Activated CD8-positive, alpha-beta T cell treated with anti-CD3 and anti-CD28 coated beads for 36 hours (primary cell): ENCODE measurements at places on chromosomes 3 and 15. TPM values are rescaled to one million over a fixed set of nuclear protein-coding genes. Genes with fewer than 3 reads are reported as not detected.

DNA sequence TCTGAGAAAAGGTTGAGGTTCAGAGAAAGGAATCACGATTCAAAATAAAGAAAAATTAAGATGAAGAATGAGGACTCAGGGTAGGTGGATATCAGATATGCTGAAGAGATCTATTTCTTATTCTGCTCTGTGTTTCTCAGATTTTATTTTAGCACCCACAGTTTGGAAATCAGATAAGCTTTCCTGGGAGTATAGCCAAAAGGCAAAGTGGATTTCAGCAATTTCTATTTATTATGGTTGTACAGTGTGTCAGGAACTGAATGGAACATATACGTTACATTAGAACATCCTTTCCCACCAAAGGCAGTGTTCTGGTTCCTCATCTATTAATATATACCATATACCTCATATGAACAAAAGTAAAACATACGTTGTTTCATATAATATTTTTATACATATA lies 18.9 kb downstream of the PEX5L start:
- no peaks in the 10 kb centered on the region for H3K36me3 ChIP-seq
- no peaks in the 10 kb centered on the region for H3K4me1 ChIP-seq
- no peak for DNase-seq
- H3K4me3 ChIP-seq, result no peak overlapping the region
- H3K27ac ChIP-seq, result no peak overlapping the region

ATP6V1A gene
- total RNA-seq, result 40.7 TPM

GRCh38 chr3:59424268-59425010 lies 374.6 kb upstream of the CFAP20DC start:
- H3K36me3 ChIP-seq, result no peaks in the 10 kb centered on the region
- DNase-seq, result peak; percentile 46
- H3K27ac ChIP-seq, result peak overlapping the region; percentile 0
- peaks cover 63% of the 10 kb centered on the region for H3K4me1 ChIP-seq
- no peaks in the 10 kb centered on the region for H3K27me3 ChIP-seq

MST1R gene
- total RNA-seq, result 1.1 TPM

CDHR4 gene
- total RNA-seq, result not detected

DNA sequence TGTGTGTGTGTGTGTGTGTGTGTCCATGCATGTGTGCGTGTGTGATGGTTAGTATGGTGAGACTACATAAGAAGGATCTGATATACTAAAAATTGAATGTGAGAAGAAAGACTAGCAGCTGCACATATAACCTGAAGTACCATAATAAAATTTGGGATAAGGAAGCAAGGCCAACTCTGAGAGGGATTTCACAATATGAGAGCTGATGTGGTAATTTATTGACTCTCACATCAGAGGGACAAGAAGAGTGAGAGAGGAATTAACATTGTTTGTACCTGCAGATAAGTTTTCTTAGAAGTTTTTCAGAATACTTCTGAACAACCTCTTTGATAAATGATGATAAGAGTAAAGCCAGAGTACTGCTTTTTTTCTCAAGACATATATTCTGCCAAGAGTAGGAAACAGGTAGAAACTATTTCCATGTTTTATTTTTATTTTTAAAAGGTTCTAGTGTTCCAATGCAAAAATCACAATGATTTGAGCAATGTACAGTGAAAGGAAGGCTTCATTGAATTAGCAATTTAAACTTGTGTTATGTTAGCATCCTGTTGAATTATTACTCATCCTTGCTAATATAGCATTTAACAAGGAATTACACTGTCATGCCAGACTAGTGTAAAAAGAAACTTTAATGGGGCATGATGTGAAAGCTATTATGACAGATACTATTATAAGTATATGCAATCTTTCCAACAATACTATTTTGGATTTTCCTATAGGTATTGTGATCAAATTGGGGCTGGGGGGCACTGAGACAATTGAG lies 415.5 kb upstream of the ARPP21 start:
- no peak for DNase-seq
- no peak overlapping the region for H3K27ac ChIP-seq
- H3K4me3 ChIP-seq, result no peak overlapping the region
- no peaks in the 10 kb centered on the region for H3K4me1 ChIP-seq
- no peaks in the 10 kb centered on the region for H3K36me3 ChIP-seq
- peaks cover 1% of the 10 kb centered on the region for H3K27me3 ChIP-seq

GRCh38 chr3:117366574-117366973 lies 657.0 kb downstream of the TUSC7 start:
- no peaks in the 10 kb centered on the region for H3K4me1 ChIP-seq
- no peak overlapping the region for H3K27ac ChIP-seq
- H3K36me3 ChIP-seq, result no peaks in the 10 kb centered on the region

GRCh38 chr3:14757153-14757700 lies 61.5 kb upstream of the FGD5 start:
- H3K27me3 ChIP-seq, result peaks cover 5% of the 10 kb centered on the region
- no peak for DNase-seq
- no peaks in the 10 kb centered on the region for H3K36me3 ChIP-seq

DNA sequence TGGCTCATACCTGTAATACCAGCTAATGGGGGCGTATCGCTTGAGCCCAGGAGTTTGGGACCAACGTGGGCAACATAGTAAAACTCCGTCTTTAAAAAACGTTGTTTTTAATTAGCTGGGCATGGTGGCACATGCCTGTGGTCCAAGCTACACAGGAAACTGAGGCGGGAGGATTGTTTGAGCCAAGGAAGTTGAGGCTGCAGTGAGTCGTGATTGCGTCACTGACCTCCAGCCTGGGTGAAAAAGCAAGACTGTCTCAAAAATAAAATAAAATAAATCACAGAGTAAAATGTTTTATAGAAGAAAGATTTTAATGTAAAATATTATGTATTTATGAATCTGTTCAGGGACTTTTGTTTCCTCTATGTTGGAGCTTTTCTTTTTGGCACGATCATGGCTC lies 15.3 kb upstream of the STRIT1 start:
- H3K36me3 ChIP-seq, result no peaks in the 10 kb centered on the region
- H3K27me3 ChIP-seq, result no peaks in the 10 kb centered on the region
- no peaks in the 10 kb centered on the region for H3K4me1 ChIP-seq
- no peak overlapping the region for H3K4me3 ChIP-seq
- H3K27ac ChIP-seq, result no peak overlapping the region

PLCB2 gene
- 58.8 TPM for total RNA-seq

GRCh38 chr3:182092662-182093262 lies 381.0 kb downstream of the SOX2 start:
- H3K4me1 ChIP-seq, result no peaks in the 10 kb centered on the region
- DNase-seq, result no peak
- H3K36me3 ChIP-seq, result no peaks in the 10 kb centered on the region
- H3K27me3 ChIP-seq, result no peaks in the 10 kb centered on the region

DNA sequence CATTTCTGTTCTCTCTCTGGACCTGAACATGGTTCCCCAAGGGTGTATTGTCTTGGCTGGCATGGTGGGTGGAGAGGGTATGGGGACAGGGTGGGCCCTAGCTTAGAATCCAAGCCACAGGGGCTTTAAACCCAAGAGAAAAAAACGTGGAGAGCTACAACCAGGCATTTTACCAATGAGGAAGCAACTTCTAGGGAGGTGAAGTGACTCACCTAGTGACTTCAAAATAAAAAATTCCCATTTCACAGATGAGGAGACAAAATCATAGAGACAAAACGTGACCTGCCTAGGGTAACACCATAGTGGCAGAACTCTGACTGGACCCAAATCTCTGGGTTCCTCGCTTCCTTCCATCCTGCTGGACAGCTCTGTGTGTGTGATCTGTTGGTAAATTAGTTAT lies 216.8 kb downstream of the RPLP1 start:
- no peaks in the 10 kb centered on the region for H3K36me3 ChIP-seq
- no peak overlapping the region for H3K27ac ChIP-seq
- peaks cover 45% of the 10 kb centered on the region for H3K4me1 ChIP-seq
- H3K4me3 ChIP-seq, result no peak overlapping the region

GOLGA8G gene
- not detected for total RNA-seq

- no peak for DNase-seq
- H3K27ac ChIP-seq, result no peak overlapping the region
- H3K4me3 ChIP-seq, result no peak overlapping the region
Observed at GRCh38 chr3:159668990-159669476, 319.6 kb upstream of the IL12A start.

DNA sequence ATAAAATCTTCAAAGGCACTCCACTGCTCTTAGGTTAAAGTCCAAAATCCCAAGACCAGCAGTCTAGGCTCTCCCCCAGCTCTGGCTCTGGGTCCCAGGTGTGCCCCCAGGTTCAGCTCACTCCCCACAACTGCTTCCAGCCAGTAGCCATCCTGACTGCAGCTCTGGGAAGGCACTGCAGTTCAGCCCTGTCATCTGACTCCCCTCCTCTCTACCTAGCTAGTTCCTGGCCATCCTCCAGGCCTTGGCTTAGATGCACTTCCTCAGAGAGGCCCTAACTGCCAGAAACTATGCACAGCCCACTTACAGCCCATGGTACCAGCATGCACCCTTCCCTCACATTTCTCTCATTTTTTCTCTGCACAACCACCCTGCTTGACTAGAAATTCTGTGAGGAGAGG lies 25.5 kb downstream of the TBC1D2B start:
- H3K4me3 ChIP-seq, result no peak overlapping the region
- H3K4me1 ChIP-seq, result peaks cover 96% of the 10 kb centered on the region
- DNase-seq, result no peak
- H3K27ac ChIP-seq, result peak overlapping the region; percentile 87

CCDC39 gene
- not detected for total RNA-seq

DNA sequence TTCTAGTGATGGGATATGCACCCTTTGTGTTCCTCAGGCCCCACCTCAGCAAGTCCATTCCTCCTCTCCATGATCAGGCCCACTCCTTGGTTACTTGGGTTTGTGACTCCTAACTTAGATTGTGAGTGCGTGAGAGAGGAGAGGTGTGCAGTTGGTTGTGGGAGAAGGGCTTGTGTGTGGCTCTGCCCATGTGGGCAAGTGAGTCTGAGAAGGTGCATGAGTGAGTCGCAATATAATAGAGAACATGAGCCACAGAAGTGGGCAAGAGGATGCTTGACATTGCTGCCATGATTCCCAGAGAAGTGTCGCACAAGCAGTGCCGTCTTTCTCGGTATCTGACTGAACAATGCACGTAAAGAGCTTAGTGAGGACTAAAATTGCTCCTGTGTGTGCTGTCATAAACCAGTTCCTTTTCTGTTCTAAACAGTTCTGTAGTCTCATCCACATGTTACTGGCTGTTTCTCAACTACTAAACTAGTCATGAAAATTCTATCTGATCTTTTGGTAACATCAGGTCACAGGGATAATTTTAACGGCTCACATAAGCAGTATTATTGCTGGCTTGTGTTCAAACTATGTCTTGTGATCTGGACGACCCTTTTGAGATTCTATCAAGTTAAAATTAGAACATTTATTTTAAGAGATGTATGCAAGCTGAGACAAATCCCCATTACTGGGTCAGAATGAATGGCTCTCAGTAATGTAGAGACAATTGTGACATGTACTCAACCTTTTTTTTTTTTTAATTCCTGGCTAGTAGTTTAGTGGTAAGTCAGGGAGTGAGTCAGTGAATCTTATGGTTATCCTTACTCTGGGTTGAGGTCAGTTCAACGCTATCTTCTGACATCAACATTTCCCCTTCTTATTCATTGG lies 25.6 kb downstream of the GYG1 start:
- H3K36me3 ChIP-seq, result peaks cover 29% of the 10 kb centered on the region
- no peaks in the 10 kb centered on the region for H3K27me3 ChIP-seq
- DNase-seq, result no peak
- H3K4me3 ChIP-seq, result no peak overlapping the region

DNA sequence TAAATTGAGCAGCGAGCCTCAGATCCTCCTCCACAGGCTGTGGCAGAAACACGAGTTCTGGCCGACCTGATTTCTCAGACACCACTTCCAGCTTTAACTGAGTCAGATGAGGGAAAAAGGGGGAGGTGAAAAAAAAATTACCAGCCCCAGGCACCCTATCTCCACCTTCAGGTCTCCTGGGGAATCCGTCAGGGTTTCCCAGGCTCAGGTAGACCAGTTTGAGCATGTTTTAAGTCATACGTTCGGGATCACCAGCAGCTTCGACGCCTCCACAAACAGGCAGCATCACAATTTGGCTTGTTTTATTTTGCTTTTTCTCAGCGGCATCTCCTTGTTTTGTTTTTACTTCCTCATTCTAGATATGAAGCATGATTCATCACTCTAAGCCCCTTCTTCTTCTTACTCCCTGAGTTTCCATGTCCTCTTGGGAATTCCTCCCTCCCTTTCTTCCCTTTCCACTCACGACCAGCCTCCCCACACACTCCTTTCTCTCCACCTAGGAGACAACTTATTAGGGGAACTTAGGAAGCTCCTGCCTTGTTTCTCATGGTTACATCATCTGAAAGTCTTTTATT lies 190.1 kb downstream of the ZNF621 start:
- H3K4me1 ChIP-seq, result no peaks in the 10 kb centered on the region
- no peak overlapping the region for H3K4me3 ChIP-seq
- H3K36me3 ChIP-seq, result no peaks in the 10 kb centered on the region

DNA sequence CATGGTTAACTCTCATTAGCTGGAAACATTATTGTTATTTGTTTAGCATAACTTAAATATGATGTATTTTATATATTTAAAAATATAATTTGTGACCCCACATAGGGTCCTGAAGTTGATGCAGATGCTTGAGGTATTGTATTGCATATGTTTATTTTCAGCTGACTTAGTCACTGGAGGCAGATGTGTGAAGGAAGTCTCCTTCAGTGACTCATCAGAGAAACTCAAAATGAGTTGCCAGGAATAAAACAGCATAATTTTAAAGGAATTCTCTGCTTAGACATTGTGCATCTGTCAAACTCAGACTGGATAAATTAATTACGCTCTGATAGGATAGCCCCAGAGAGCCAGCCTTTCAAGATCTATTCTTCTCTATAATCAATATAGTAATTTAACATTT lies 7.9 kb upstream of the OR4F6 start:
- no peak for DNase-seq
- peaks cover 7% of the 10 kb centered on the region for H3K27me3 ChIP-seq
- no peaks in the 10 kb centered on the region for H3K36me3 ChIP-seq
- H3K4me3 ChIP-seq, result no peak overlapping the region

CCDC174 gene
- 16.2 TPM for total RNA-seq

CIDEC gene
- not detected for total RNA-seq

GRCh38 chr3:30493911-30494311 lies 112.5 kb upstream of the TGFBR2 start:
- H3K27me3 ChIP-seq, result no peaks in the 10 kb centered on the region
- H3K4me1 ChIP-seq, result peaks cover 22% of the 10 kb centered on the region
- peaks cover 1% of the 10 kb centered on the region for H3K36me3 ChIP-seq
- DNase-seq, result no peak
- H3K4me3 ChIP-seq, result no peak overlapping the region
- no peak overlapping the region for H3K27ac ChIP-seq

COL6A5 gene
- not detected for total RNA-seq

GPR62 gene
- not detected for total RNA-seq

PRTG gene
- total RNA-seq, result not detected

DNA sequence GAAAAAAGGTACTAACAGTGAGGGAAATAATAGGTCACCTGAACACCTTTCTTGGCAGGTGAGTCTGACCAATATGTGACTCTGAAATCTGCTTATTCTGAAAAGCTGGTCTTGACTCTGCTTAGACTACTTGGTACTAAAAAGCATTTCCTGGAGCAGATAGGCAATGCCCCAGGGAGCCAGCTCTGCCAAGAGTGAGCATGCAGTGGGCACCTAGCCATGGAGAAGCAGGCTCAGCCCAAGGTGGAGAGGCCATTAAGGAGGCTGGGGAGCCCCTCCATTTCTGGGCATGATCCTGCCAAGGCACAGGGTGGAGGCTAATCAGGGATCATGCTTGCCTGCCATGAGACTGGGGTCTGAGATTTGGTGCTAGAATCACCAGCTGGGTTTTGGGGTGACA lies 1.6 kb upstream of the LTF start:
- no peak for DNase-seq
- H3K27me3 ChIP-seq, result peaks cover 36% of the 10 kb centered on the region
- H3K4me1 ChIP-seq, result no peaks in the 10 kb centered on the region
- no peak overlapping the region for H3K4me3 ChIP-seq
- no peaks in the 10 kb centered on the region for H3K36me3 ChIP-seq
- H3K27ac ChIP-seq, result no peak overlapping the region
